Keratinocyte (primary cell): ENCODE measurements at places on chromosomes 6 and 20.

- no peak overlapping the region for H3K27ac ChIP-seq
- H3K36me3 ChIP-seq = no peaks in the 10 kb centered on the region
- no peak for DNase-seq
- H3K4me1 ChIP-seq = peaks cover 8% of the 10 kb centered on the region
- no peaks in the 10 kb centered on the region for H3K27me3 ChIP-seq
Observed at GRCh38 chr20:1622450-1622849, 2.6 kb upstream of the SIRPB1 start.

DNA sequence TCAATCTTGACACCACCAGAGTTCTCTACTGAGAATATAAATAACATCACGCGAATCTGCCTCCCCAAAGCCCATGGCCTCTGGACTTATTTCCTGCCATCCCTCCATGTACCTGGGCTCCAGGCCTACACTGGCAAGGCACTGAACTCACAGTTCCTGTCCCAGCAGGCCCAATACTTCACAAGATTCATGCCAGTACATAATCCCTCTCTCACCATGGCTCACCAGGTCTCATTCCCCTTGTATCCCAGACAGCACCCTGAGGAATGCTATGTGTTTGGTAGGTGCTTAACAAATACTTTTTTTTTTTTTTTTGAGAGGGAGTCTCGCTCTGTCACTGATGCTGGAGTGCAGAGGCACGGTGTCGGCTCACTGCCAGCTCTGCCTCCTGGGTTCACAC is 1.9 kb downstream of the KIF16B start:
- DNase-seq = peak; percentile 75
- H3K4me1 ChIP-seq = peaks cover 26% of the 10 kb centered on the region
- H3K36me3 ChIP-seq = no peaks in the 10 kb centered on the region
- no peaks in the 10 kb centered on the region for H3K27me3 ChIP-seq
- H3K27ac ChIP-seq = peak overlapping the region; percentile 78

DNA sequence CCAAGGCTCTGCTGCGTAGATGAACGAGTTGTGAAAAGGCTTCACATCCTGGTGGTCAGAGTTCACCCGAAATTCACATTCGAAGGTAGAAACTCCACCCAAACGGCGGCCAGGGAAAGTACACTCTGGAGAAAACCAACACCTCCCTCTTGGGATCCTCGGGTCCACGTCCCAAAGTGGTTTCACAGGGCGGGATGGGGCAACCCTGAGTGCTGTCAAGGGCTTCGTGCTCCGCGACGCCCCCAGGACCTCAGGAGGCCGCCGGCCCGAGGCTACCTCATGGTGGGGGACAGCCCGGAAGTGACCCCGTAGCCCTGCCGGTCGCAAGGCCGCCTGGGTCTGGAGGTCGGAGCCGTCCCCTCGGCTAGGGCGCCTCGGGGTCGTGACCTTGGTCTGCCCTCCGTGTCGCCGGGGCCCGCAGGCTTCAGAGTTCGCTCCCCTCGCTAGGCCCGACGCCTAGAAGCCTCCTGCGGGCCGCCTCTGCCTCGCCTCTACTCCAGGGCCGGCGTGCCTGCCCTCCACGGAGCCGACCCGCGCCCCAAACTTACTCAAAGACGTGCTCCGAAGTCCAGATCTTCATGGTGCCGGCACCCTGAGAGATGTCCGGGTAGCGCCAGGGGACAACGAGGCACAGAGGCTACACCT is at the start of gene PRELID3B:
Gene PRELID3B (minus strand): TSS at position 636 of the 645 bp plus-strand sequence. CDS start 56 bp downstream, at position 580.
- H3K4me3 ChIP-seq = peak within 1 kb of the TSS; percentile 95
- H3K27me3 ChIP-seq = no peaks in the 10 kb centered on the region
- peak within 1 kb of the TSS; percentile 80 for H3K27ac ChIP-seq
- no peak for DNase-seq
- peaks cover 24% of the 10 kb centered on the region for H3K36me3 ChIP-seq

DNA sequence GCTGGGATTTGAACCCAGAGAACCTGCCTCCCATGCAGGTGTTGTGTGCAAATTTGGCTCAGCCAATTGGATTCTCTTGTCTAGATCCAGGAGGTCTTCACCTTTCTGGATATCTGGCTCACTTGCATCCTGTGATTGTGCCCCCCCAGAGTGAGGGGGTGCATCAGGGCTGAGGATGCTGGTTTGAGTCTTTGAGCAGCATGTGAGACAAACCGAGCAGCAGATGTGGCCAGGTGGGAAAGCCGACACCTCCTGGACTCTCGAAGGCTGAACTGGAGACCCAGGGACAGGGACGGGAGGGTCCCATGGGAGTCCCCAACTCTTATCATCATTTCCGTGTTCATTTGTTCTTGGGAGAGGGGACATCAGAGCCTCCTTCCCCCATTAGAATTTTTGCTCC is 30.6 kb upstream of the SULF2 start:
- H3K27me3 ChIP-seq = no peaks in the 10 kb centered on the region
- peaks cover 28% of the 10 kb centered on the region for H3K4me1 ChIP-seq
- no peak for DNase-seq
- H3K27ac ChIP-seq = no peak overlapping the region
- H3K36me3 ChIP-seq = no peaks in the 10 kb centered on the region
- no peak overlapping the region for H3K4me3 ChIP-seq

- peaks cover 34% of the 10 kb centered on the region for H3K4me1 ChIP-seq
- H3K36me3 ChIP-seq = peaks cover 16% of the 10 kb centered on the region
- peak overlapping the region; percentile 34 for H3K4me3 ChIP-seq
- no peaks in the 10 kb centered on the region for H3K27me3 ChIP-seq
- no peak for DNase-seq
- H3K27ac ChIP-seq = peak overlapping the region; percentile 62
Observed at GRCh38 chr20:62795023-62795761, 1.1 kb upstream of the MRGBP start.

DNA sequence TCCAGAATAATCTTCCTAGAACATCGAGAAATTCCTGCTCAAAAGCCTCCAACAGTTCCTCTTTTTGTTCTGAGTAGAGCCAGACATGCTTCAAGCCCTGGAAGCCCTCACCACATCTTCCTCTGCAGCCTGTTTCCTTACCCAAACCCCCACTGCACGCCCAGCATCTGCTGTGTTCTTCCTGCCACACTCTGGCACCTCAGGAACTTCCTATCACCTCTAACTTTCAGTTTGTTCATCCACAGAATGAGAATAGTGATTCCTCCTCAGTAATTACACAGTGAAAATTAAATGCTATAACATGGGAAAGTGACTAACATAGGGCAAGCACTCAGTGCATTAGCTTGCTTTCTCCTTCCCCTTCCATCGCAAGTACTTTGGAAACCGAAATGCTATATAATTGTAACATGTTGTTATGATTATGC is 26.3 kb downstream of the C6orf89 start:
- DNase-seq = no peak
- no peaks in the 10 kb centered on the region for H3K27me3 ChIP-seq
- no peak overlapping the region for H3K27ac ChIP-seq
- no peak overlapping the region for H3K4me3 ChIP-seq

- no peak overlapping the region for H3K27ac ChIP-seq
- H3K36me3 ChIP-seq = peaks cover 7% of the 10 kb centered on the region
- no peaks in the 10 kb centered on the region for H3K4me1 ChIP-seq
- no peaks in the 10 kb centered on the region for H3K27me3 ChIP-seq
- no peak for DNase-seq
Observed at GRCh38 chr6:56497240-56497639, 145.4 kb downstream of the DST start.

- no peak overlapping the region for H3K4me3 ChIP-seq
- no peak for DNase-seq
- H3K36me3 ChIP-seq = peaks cover 2% of the 10 kb centered on the region
- peaks cover 9% of the 10 kb centered on the region for H3K4me1 ChIP-seq
Observed at GRCh38 chr6:148470606-148471465, 128.2 kb downstream of the SASH1 start.

DNA sequence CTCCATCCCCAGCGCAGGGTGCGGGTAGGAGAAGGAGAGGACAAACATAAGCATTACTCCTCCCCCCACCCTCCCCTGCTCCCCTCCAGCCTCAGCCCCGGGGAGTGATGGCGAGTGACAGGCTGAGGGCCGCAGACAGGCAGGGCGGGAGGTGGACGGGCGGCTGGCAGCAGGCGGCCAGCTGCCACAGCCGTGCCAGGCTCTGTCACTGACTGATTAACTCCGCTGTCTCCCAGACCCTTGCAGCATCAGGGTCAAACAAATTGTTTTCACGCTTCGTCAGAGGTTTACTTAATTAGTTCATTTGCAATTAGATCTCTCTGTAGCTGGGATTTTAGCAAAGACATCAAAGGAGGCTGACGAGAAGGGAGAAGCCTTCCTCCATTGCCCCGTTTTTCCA is 41.9 kb downstream of the FOXP4 start:
- H3K4me1 ChIP-seq = peaks cover 4% of the 10 kb centered on the region
- no peak overlapping the region for H3K27ac ChIP-seq
- DNase-seq = no peak
- H3K4me3 ChIP-seq = no peak overlapping the region
- H3K36me3 ChIP-seq = peaks cover 17% of the 10 kb centered on the region
- no peaks in the 10 kb centered on the region for H3K27me3 ChIP-seq

DNA sequence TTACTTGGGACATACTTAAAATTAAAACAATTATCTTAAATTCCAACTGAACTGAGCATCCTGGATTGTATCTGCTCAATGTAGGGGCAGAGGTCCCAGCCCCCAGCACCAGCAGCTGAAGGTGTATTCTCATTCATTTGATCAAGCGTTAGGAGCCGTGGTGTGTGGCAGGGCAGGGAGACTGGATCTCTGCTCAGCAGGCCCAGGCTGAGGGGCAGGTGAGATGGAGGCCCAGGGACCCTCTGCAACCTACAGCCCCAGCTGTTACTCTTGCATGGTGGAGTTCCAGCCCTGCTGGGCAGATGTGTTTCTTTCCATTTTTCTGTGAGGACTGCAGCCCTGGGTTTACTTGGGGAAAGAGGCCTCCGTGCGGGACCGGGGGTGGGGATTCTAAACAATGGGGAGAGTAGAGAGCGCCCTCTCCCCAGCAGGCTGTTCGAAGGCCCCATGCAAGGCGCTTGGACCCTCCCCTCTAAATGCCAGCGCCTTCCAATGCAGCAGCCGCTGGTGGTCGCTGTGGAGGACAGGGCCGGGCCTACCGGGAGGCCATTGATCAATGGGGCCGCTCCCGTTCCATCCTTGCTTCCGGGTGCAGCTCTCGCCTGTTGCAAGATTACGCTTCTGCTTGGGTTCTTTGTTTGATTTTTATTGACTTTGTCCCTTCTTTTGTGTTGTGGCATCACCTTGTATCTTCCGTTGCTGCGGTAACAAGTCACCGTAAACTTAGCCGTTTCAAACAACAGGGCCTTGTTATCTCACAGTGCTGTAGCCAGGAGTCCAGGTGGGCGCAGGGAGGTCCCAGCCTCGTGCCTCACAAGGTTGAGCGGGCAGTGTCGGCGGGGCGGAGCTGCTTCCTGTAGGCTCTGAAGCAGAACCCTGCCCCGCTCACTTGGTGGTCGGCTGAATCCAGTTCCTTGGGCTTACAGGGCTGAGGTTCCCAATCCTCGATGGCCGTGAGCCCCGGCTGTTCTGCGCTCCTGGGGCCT is 134.8 kb upstream of the PHACTR3 start:
- no peaks in the 10 kb centered on the region for H3K4me1 ChIP-seq
- H3K27ac ChIP-seq = no peak overlapping the region
- DNase-seq = no peak
- H3K4me3 ChIP-seq = no peak overlapping the region

GRCh38 chr6:104711371-104711770 is 148.3 kb downstream of the HACE1 start:
- no peaks in the 10 kb centered on the region for H3K27me3 ChIP-seq
- no peaks in the 10 kb centered on the region for H3K36me3 ChIP-seq
- no peak for DNase-seq
- H3K4me3 ChIP-seq = no peak overlapping the region
- H3K4me1 ChIP-seq = no peaks in the 10 kb centered on the region

- H3K27me3 ChIP-seq = no peaks in the 10 kb centered on the region
- H3K4me3 ChIP-seq = no peak overlapping the region
- no peaks in the 10 kb centered on the region for H3K4me1 ChIP-seq
- no peak for DNase-seq
- H3K27ac ChIP-seq = no peak overlapping the region
Observed at GRCh38 chr6:88072462-88072861, 24.8 kb downstream of the SPACA1 start.

DNA sequence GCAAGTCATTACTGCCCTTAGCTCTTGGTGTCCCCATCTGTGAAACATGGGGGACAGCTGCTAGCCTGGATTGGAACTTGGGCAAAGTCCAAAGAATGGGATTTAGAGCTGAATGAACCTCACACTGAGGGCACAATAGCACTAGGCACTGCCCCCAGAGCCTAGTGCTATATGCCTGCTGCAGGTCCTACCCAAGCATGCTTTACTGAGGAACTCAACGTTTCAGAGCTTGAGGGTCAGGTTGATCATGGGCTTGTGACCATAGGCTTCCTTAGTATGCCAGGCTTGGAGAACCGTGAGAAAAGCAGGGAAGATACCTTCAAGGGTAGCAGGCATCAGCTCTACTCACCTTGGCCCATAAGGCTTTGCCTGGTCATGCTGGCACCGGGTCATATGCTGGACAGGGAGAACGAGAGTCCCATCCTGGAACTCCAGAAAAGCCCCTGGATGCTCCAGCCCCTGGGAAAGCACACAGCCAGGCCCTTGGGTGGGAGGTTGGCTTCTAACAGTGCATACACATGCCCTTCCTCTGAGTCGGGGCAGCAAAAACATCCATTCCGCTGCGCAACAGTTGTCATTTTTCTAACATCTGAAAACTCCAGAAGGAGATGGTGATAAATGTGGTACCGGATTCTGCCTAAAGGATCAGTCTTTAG is 29.7 kb downstream of the EIF2S2 start:
- H3K27me3 ChIP-seq = no peaks in the 10 kb centered on the region
- H3K4me3 ChIP-seq = no peak overlapping the region
- DNase-seq = no peak
- peak overlapping the region; percentile 37 for H3K27ac ChIP-seq

GRCh38 chr6:12265791-12266190 is 24.4 kb upstream of the EDN1 start:
- no peak overlapping the region for H3K4me3 ChIP-seq
- no peaks in the 10 kb centered on the region for H3K27me3 ChIP-seq
- H3K4me1 ChIP-seq = peaks cover 14% of the 10 kb centered on the region
- no peak for DNase-seq

GRCh38 chr6:29491574-29491973 is 3.8 kb upstream of the MAS1L start:
- H3K27ac ChIP-seq = no peak overlapping the region
- no peak for DNase-seq
- no peaks in the 10 kb centered on the region for H3K36me3 ChIP-seq
- H3K4me3 ChIP-seq = no peak overlapping the region

DNA sequence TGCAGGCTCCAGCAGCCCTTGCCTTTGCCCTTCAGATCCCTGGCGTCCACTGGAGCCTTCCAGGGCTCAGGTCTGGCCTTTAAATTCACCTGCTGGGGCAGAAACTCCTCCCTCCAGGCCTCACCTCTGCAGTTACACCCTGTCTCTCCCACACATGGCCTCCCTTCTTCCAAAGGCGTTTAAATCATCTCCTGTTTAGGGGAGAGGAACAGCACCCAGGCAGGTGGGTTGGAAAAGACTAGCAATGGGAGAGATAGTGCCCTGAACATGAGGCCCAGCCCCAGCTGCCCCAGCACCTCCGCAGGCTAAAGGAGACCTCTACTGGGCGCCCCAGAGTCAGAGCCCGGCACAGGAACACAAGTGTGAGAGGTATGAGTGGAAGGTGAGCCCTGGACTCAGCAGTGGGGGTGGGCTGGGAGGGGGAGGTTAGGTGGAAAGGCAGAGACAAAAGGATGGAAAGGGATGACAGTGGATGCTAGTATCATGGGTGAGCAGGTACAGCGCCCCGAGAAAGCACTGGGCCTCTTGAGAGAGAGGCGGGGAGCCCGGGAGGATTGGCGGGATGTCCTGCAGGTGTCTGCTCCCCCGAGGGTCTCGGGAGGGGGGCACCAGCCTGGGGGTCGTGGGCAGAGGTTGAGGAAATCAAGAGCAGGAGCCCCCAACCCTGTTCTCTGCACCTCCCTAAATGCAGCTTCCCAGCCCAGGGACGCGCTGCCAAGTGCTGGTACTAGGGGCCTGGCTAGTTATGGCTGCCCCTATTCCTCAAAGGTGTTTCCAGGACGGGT is at the start of gene CST9:
Gene CST9 (minus strand): TSS at position 51 of the 785 bp plus-strand sequence. CDS start 53 bp downstream, outside the sequence.
- no peaks in the 10 kb centered on the region for H3K36me3 ChIP-seq
- H3K27me3 ChIP-seq = no peaks in the 10 kb centered on the region
- DNase-seq = no peak
- H3K4me1 ChIP-seq = no peaks in the 10 kb centered on the region
